Activated CD4-positive, alpha-beta T cell treated with anti-CD3 and anti-CD28 coated beads, Interleukin-2, amount 50 U/mL, for 4 hours (primary cell): ENCODE measurements at places on chromosomes 5 and 9.

GRCh38 chr9:116264361-116264760 lies 110.8 kb downstream of the PAPPA start:
- no peak for DNase-seq

DNA sequence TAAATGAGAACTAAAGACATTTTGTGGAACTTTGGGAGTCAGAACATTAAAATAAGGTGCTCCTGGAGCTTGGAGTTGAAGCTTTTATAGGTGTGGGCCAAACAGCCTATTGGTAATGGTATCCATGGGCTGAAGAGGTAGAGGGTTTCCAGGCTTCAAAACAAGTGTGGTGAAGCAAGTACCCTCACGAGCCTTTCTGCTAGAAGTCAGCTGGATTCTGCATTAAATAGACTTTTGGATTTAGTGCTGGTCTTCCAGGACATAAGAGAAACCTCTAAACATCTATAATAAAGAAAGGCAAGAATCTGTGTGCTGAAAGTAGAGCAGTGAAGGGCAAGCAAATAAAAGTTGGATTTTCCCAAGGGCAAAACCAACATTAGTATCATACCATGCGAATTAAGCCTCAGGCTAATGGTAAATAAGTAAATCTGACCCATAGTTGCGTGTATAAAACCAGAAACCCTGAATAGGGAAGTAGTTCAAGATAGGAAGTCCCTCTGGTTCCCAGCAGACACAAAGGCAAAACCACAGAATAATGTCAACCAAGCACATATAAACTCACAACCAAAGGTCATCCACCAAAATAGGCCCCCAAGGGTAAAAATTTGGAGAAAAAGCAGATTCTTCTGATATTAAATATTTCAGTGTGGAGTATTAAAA lies 306.3 kb downstream of the TLE4 start:
- no peak for DNase-seq

GRCh38 chr9:6757456-6758247 lies at the start of gene KDM4C:
TSS of gene KDM4C (plus strand) at chr9:6757973. CDS start at chr9:6792989, 35,016 bp downstream.
- peak; percentile 91 for DNase-seq

- no peak for DNase-seq
These were observed 9.0 kb downstream of the NIPSNAP3B start for GRCh38 chr9:104772714-104773510.

- no peak for DNase-seq
These were observed 1413.1 kb upstream of the CDH9 start for GRCh38 chr5:28451483-28451882.

DNA sequence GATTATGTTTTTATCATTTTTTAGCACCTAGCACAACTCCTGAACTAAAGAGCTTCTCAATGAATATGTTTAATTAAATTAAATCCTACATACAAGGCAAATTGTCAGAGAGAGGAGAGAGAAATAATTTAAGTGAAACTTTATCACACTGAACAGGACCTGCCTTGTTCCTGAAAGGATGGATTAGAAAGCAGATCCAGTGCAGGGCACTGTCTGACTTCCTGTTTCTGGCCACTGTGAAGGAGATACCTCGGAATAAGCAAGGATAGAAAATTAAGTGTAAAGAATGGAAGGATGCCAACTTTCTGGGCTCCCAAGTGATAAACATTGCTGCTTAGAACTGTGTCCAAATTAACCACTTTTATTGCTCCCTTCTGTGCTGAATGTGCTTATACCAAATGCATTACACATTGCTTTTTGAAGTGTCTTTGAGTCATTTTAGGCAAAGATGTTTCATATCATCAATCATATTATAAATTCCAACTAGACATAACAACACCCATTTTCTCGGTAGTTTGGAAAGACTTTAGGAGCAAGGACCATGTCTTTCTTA lies 89.1 kb upstream of the SPDL1 start:
- DNase-seq, result no peak

GRCh38 chr5:146751781-146752401 lies 126.7 kb downstream of the PPP2R2B start:
- DNase-seq, result peak; percentile 6

DNA sequence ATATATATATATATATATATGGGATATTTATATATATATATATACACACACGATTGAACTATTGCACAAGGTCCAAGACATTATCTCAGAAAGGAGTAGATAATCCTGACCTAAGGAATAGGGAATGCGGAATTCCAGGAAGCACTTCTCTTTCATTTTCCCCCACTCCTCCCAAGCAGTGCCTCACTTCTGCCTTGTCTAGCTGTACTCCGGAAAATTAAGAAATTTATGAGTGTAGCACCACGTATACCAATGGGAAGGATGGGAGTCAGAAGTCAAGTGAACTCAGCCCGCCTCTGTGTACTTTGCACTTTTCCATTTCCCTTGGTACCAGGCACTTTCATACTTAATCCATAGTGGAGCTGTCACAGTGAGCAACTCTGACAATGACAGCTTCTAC lies 10.9 kb downstream of the SLC36A1 start:
- DNase-seq, result no peak

DNA sequence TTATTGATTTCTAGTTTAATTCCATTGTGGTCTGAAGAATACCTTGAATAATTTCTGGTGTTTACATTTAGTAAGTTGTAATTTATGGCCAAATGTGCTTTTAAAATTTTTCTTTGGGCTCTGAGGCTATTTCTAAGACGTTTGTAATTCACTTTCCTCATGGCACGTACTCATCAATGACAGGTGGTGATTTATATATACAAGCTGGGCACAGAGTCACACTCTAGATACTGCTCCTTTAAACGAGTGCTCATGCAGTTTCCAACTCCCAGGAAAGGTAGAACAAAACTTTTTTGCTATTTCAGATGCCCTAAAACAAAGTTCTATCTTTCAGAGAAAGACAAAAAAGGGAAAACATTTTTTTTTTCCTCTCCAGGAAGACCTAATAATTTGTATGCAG lies 146.9 kb downstream of the AUH start:
- DNase-seq, result no peak

GRCh38 chr5:171544913-171545765 lies 125.7 kb downstream of the FGF18 start:
- DNase-seq, result no peak
